PC-3 (cell line): ENCODE measurements at places on chromosomes 1 and 21. TPM values are rescaled to one million over a fixed set of nuclear protein-coding genes. Genes with fewer than 3 reads are reported as not detected.

Gene SPATA1
- 2.9 TPM in 1 of 2 replicates, not detected in the other for total RNA-seq

Gene FBXO2
- 13.4 and 15.3 TPM in 2 replicates for total RNA-seq

Gene RPL11
- 1,031 and 1,441 TPM in 2 replicates for total RNA-seq

Gene SPATA46
- total RNA-seq = not detected in 2 replicates

Gene SLC35F3
- total RNA-seq = 17.7 and 19.3 TPM in 2 replicates

Gene MFN2
- total RNA-seq = 97.8 and 101 TPM in 2 replicates

Gene PGLYRP4
- total RNA-seq = not detected in 2 replicates

Gene CCDC18
- 8.8 and 18.9 TPM in 2 replicates for total RNA-seq

Gene TMEM240
- 0.87 and 2.0 TPM in 2 replicates for total RNA-seq

Gene ATP1A1
- total RNA-seq = 154 and 181 TPM in 2 replicates

Gene TDRKH
- 15.2 and 15.6 TPM in 2 replicates for total RNA-seq

Gene KCND3
- total RNA-seq = not detected in 2 replicates

Gene ARID4B
- 14.0 and 16.8 TPM in 2 replicates for total RNA-seq

Gene CAMK2N1
- total RNA-seq = 51.2 and 56.9 TPM in 2 replicates

Gene AQP10
- not detected in 2 replicates for total RNA-seq

Gene ADORA1
- 1.4 and 3.9 TPM in 2 replicates for total RNA-seq

Gene TMEM82
- total RNA-seq = not detected in 2 replicates

Gene ALPL
- 0.73 and 0.86 TPM in 2 replicates for total RNA-seq

Gene PIGP
- 17.1 and 20.1 TPM in 2 replicates for total RNA-seq

Gene VWA5B1
- total RNA-seq = not detected in 2 replicates

Gene ARHGAP29
- 161 and 166 TPM in 2 replicates for total RNA-seq

Gene NPL
- not detected in 2 replicates for total RNA-seq

Gene S100A5
- 2.5 and 6.3 TPM in 2 replicates for total RNA-seq

Gene ILDR2
- total RNA-seq = under 0.01 TPM in 1 of 2 replicates, not detected in the other

Gene TSPAN1
- 33.3 and 33.7 TPM in 2 replicates for total RNA-seq

Gene KRTAP13-2
- not detected in 2 replicates for total RNA-seq

Gene PTPN7
- total RNA-seq = not detected in 2 replicates

Gene RGS13
- 0.22 TPM in 1 of 2 replicates, not detected in the other for total RNA-seq

Gene USP25
- 28.3 and 54.4 TPM in 2 replicates for total RNA-seq

Gene DMRTA2
- total RNA-seq = not detected in 2 replicates

Gene SPRR5
- not detected in 2 replicates for total RNA-seq

Gene DIRAS3
- total RNA-seq = not detected in 2 replicates

Gene SPAG17
- total RNA-seq = not detected in 2 replicates

Gene IL24
- 1.8 and 1.9 TPM in 2 replicates for total RNA-seq

Gene PLOD1
- 179 and 216 TPM in 2 replicates for total RNA-seq

Gene LCE1C
- not detected in 2 replicates for total RNA-seq

Gene FMO4
- total RNA-seq = 0.23 and 0.98 TPM in 2 replicates
